AG10803 (cell line): ENCODE measurements at places on chromosomes 4 and X.

DNA sequence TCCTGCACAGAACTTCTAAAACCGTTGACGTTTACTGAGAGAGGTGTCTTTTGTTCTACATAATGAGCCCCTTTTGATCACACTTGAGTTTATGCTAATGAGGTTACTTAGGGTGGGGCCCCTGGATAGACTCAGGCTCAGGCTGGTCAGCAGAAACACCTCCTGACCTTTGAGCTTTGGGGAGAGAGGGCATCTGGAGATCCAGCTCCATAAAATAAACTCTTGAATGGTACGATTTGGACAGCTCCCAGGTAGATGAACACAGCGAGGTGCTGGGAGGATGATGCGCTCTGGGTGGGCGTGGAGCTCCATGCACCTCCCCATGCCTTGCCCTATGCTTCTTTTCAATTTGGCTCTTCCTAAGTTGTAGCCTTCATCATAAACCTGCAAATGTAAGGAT is 52.0 kb downstream of the ENOPH1 start:
- DNase-seq, result no peak

- no peak for DNase-seq
These were observed 88.4 kb upstream of the AFF2 start for GRCh38 chrX:148412006-148412405.

DNA sequence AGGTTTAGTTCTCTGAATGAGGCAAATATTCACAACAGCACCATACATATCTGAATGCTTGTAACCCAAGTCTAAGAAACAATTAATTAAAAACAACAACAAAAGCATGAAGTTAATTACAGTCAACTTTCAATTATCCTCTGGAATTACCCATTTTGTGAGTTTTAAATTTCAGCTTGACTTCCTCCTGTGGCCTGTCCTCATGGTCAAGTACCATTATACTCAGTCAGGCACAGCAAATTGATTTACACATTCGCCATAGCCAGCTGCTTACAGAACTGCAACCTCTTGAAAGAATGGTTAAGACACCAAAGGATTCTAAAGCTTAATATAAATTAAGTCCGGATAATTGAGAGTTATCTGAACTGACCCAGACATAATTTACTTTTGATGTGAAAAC is 306.5 kb downstream of the CAMK2D start:
- no peak for DNase-seq

GRCh38 chr4:152301381-152301780 is 234.5 kb downstream of the FBXW7 start:
- no peak for DNase-seq

DNA sequence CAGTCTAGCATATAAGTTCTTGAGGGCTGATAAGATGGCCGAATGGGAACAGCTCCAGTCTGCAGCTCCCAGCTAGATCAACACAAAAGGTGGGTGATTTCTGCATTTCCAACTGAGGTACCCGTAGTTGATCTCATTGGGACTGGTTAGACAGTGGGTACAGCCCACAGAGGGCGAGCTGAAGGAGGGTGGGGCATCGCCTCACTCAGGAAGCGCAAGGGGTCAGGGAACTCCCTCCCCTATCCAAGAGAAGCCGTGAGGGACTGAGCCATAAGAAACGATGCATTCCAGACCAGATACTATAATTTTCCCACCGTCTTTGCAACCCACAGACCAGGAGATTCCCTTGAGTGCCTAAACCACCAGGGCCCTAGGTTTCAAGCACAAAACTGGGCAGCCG is 109.0 kb downstream of the RPS6KA6 start:
- DNase-seq, result no peak

- DNase-seq, result no peak
These were observed 15.0 kb upstream of the SULT1B1 start for GRCh38 chr4:69775321-69775867.

DNA sequence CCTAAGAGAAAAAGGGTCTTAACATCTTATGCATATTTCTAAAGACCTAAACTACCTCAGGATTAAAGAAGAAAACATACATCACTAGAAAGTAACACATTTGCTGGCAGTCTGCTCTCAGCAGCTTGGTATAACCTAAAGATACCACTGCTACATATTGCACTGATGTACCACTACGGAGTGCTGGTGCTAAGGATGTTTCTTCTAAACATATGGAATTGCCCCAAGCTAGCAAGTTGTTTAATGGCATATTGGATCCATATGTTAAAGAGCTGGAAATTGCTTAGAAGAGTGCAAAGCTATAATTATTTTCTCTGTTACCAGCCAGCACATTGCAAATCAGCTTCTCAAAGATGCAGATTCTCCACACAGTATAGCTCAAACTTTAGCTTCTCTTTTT is 436.5 kb upstream of the GALNTL6 start:
- no peak for DNase-seq
